ENCODE measurements at places on chromosomes 4 and X. TPM values are rescaled to one million over a fixed set of nuclear protein-coding genes. Genes with fewer than 3 reads are reported as not detected.

Gene NAA11
- 48.1 TPM for total RNA-seq

Gene PACRGL
- total RNA-seq, result 49.5 TPM

Gene GPR119
- total RNA-seq, result not detected

Gene DUX4
- total RNA-seq, result not detected

Gene GC
- total RNA-seq, result not detected

Gene KLB
- total RNA-seq, result not detected

Gene GLRA2
- total RNA-seq, result not detected

Gene EREG
- total RNA-seq, result 0.04 TPM

Gene TRIML2
- total RNA-seq, result 2.1 TPM

Gene LONRF3
- 10.3 TPM for total RNA-seq

Gene BEX1
- 5.4 TPM for total RNA-seq

Gene ADH7
- total RNA-seq, result not detected

Gene POU3F4
- total RNA-seq, result not detected

Gene FOXR2
- 11.8 TPM for total RNA-seq

Gene CPZ
- total RNA-seq, result not detected

Gene PNMA6A
- total RNA-seq, result 0.08 TPM

Gene TGIF2LX
- not detected for total RNA-seq

Gene POU4F2
- total RNA-seq, result not detected

Gene TMEM144
- 2.3 TPM for total RNA-seq

Gene XKRX
- not detected for total RNA-seq

Gene TXK
- 1.5 TPM for total RNA-seq

Gene SPANXC
- 11.7 TPM for total RNA-seq

Gene CXorf49
- total RNA-seq, result not detected

Gene F8A2
- not detected for total RNA-seq

Gene FABP2
- not detected for total RNA-seq

Gene SMPX
- total RNA-seq, result 2.3 TPM

Gene MAGEC3
- 0.68 TPM for total RNA-seq

Gene CTAG2
- 2.5 TPM for total RNA-seq

Gene SFRP2
- total RNA-seq, result not detected

Gene SHROOM3
- total RNA-seq, result 11.7 TPM

Gene ITIH6
- 2.8 TPM for total RNA-seq

Gene PDZD4
- total RNA-seq, result 2.8 TPM

Gene NCAPG
- 98.5 TPM for total RNA-seq

Gene ATP7A
- total RNA-seq, result 5.4 TPM

Gene ASB12
- not detected for total RNA-seq

Gene FAM9C
- total RNA-seq, result not detected

Gene PDCL2
- 3.0 TPM for total RNA-seq

Gene LPAR4
- 0.41 TPM for total RNA-seq

Gene TNMD
- not detected for total RNA-seq

Gene PABPC4L
- 1.1 TPM for total RNA-seq

Gene PRRG1
- 7.0 TPM for total RNA-seq

Gene ZNF674
- 4.9 TPM for total RNA-seq

Gene SLITRK2
- total RNA-seq, result 0.72 TPM

Gene CENPVL2
- total RNA-seq, result not detected

Gene EDNRA
- total RNA-seq, result 3.4 TPM

Gene KANTR
- total RNA-seq, result 6.9 TPM

Gene P2RY4
- not detected for total RNA-seq

Gene CSN3
- not detected for total RNA-seq

Gene CXCL9
- total RNA-seq, result not detected

Gene SGCB
- total RNA-seq, result 11.0 TPM
